ENCODE measurements at places on chromosomes 1 and 21.

GRCh38 chr1:201123866-201124265 lies 3.1 kb downstream of the ASCL5 start:
- DNase-seq = no peak

- no peak for DNase-seq
Measured at GRCh38 chr1:93690921-93691789, 9.5 kb upstream of the BCAR3 start.

DNA sequence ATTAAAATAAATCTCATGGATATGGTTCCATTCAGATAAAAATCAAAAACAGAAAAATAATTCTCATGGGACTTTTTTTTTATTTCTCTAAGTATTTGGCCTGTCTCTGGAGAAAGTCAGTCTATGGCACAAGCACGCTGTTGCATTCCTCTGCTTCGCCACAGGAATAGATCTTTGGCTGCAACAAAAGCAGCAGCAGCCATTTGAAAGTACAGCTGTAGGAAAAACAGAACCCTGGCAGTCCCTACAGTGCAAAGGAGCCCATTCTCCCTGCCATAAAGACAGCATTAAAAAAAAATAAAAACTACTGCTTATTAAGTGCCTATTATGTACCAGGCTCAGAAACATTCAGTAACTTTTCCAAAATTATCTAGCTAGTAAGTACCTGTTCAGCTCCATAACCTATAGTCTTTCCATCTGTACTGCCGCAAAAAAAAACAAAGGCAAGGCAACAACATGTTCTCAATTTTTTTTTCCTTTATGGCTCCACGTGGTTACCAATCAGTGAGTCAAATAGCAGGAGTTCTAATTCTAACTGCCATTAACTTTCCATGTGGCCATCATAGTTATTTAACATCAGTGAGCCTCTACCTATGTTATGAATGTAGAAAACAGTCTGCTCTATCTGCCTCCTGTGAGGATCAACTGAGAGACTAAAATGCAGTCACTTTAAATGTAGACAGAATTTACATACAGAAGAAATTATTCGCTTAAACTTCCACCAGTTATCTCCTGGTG lies 22.7 kb downstream of the SLC35D1 start:
- no peak for DNase-seq

DNA sequence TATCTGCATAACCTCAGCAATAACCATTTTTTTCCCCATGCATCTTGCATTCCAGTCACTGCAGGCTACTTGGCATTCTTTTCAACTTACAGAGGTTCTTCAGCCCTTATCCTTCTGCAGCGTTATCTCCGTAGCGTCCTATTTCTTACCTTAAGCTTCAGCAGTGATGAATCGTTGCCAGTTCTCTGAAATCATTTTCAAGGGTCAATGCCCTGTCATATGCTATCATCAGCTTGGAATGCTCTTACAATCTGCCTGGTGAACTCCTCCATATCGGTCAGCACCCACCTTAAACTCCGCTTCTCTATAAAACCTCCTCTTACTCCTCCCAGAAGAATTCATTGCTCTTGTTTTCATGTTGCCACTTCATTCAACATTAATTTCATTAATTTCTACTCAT lies 105.1 kb upstream of the DPH5 start:
- no peak for DNase-seq

DNA sequence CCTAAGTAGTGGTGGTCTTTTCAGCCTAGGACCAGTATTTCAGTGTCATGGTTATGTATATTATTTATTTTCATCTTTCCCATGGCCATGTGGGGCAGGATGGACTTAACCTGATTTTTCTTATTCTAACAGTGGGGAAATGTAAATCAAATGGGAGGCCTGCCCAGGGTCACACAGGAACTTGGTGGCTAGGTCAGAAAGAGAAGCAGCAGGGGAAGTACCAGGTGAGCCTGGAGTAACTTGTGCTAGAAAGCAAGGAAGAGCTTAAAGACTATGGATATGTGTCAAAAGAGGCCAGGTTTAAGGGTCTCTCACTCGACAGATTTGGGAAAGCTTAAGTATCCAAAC lies 936 bp downstream of the ZFP69B start:
- no peak for DNase-seq

- no peak for DNase-seq
Measured at GRCh38 chr1:224116131-224116530, 2.2 kb downstream of the FBXO28 start.

DNA sequence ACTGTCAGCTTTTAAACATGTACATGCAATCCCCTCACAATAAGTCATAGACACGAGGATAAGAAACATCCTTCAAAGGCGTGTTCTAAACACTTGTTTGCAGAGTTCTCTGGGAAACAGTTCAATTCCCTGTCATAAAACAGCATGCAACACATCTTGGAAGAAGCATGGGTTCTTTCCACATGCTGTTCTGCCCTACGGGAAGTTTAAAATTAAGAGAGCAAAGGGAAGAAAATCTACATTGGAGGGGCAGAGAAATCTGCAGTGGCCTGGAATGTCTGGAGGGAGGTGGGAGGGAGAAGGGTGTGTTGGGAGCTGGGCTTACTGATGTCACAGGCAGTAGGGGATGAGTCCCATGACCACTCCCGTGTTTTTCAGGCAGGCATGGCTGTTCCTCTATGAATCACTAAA lies 98.3 kb upstream of the SLC2A1 start:
- no peak for DNase-seq

- no peak for DNase-seq
Measured at GRCh38 chr1:224528900-224529299, 87.2 kb upstream of the CNIH3 start.

GRCh38 chr1:228404107-228404720 lies 2.4 kb downstream of the TRIM11 start:
- no peak for DNase-seq

DNA sequence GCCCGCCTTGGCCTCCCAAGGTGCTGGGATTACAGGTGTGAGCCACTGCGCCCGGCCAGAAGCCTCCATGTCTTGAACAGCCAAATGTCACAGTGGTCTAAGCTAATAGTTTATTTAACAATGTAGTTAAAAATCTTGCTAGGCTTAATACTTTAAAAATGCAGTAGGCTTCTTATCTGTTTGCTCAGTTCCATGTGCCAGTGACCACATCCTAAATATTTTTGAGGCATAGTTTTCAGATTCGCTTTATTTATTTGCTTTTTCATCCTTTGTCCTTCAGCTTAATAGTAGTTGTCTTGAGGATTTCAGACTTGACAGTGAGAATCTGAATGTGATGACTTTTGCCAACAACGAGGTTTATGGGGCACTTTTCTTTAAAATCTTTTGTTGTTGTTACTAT lies 59.9 kb upstream of the PRRX1 start:
- DNase-seq = no peak

GRCh38 chr1:157098519-157098918 lies 1.1 kb downstream of the ETV3L start:
- DNase-seq = no peak

- DNase-seq = no peak
Measured at GRCh38 chr1:32345289-32345827, 9.3 kb upstream of the MARCKSL1 start.

GRCh38 chr1:60596791-60597750 lies 485.3 kb upstream of the NFIA start:
- DNase-seq = no peak

GRCh38 chr1:78078358-78078757 lies 32.6 kb downstream of the GIPC2 start:
- no peak for DNase-seq

- no peak for DNase-seq
Measured at GRCh38 chr1:208137193-208137592, 107.0 kb downstream of the PLXNA2 start.

- DNase-seq = peak; percentile 14
Measured at GRCh38 chr1:6102532-6102845, 56.8 kb downstream of the KCNAB2 start.

DNA sequence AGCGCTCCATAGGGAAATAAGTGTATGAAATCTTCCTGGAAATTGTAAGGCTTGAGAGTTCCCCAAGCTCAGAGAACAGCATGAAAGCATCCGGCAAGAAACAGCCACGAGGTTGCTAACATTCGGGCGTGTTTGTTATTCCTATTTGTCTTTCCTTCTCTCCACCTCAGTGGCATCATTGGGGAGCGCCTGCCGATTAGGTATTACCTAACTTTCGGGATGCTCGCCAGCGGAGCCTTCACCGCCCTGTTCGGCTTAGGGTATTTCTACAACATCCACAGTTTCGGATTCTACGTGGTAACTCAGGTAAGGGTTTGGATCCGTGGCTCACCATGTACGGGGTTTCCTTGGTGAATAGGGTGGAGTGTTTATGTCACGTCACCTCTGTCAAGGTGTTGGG lies 25.7 kb downstream of the SLC37A1 start:
- no peak for DNase-seq

GRCh38 chr1:236821091-236821627 lies 26.1 kb downstream of the MTR start:
- no peak for DNase-seq

GRCh38 chr1:53967409-53968124 lies 21.4 kb downstream of the LRRC42 start:
- DNase-seq = no peak

- DNase-seq = no peak
Measured at GRCh38 chr1:108610073-108610472, 50.2 kb downstream of the EEIG2 start.

DNA sequence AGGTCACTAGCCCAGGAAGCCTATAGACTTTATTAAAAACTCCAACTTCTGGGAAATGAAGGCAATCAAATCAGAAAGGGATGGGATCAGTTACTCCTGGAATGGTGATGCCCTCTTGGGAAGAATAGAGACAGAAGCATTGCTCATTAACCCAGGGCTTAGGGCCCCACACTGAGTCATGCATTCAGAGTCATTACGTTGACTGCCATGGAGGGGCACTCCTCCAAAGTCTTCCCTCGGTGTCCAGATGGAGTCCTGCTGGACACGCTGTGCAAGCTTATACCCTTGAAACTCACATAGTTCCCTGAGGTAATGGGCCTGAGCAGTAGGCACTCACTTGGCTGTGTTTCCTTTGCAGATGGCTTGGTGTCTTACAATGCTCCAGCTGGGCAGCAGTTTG lies 35.2 kb upstream of the HSD17B7 start:
- no peak for DNase-seq

- DNase-seq = no peak
Measured at GRCh38 chr21:14685568-14685967, 139.5 kb upstream of the SAMSN1 start.

GRCh38 chr1:35386959-35387358 lies 118.5 kb downstream of the ZMYM4 start:
- DNase-seq = no peak

- DNase-seq = no peak
Measured at GRCh38 chr1:191714845-191715244, 443.4 kb upstream of the RGS18 start.

DNA sequence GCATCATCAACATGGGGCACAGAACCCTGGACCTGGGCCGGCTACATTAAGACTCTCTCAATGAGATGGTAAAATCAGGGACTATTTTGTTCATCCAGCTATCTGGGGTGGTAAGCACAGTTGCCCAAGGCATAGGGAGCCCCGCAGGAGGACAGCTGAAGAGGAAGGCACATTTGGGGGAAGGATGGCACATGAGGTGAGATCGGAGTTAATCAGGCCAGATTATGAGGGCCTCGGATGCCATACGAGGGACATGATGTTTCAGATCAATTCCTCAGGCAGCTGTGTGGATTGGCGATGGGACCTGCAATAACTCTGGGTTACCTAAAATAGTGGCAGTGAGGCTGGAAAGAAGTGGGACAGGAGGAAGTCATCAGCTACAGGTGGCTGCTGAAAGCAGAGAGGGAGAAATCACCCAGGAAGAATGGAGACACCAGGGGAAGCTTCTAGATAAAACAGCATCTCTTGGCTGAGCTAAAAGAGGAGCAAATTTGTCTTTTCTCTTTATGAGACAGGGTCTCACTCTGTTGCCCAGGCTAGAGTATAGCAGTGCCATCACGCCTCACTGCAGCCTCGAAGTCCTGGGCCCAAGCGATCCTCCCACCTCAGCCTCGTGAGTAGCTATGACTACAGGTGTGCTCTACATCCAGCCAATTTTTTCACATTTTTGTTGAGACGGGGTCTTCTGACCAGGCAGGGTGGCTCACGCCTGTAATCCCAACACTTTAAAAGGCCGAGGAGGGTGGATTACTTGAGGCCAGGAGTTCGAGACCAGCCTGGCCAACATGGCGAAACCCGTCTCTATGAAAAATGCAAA lies 21.1 kb downstream of the TOMM20 start:
- DNase-seq = no peak

DNA sequence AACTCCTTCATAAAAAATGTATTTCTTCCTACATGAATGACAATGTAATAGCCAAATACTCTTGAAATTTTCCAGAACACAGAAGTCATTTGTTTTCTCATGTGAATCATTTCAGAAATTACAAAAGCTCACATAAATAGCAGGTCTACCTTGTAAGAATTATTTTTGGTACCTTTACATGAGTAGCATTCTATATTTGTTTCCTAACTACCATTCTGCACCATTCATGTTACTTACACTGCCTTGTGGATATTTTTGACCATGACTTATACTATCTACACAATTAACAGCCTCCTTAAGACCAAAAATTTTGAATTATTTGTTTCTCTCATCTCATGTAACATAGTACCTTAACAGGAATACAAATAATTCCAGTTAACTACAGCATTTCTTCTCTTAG lies 109.6 kb downstream of the ENAH start:
- no peak for DNase-seq

DNA sequence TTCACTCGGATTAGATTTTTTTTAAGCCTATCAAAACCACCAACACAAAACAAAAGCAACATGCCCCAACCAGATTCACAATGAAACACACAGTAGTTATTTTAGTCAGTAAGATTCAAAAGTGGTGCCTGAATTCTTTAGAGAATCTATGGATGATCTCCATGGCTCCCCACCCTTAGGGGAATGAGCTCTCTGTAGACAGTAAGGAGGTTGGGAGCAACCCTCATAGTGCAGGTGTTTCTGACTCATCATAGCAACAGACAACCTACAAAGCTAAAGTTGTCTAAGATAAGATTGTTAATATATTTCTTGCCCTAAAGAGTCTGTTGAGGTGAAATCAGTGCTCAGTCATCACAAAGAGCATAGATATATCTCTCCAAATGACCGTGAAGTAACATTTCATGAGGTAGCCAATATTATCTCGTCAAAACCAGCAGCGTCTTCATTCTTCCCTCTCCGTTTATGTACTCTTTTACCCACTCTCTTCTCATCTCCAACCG lies 78.3 kb downstream of the ADAMTS1 start:
- no peak for DNase-seq

DNA sequence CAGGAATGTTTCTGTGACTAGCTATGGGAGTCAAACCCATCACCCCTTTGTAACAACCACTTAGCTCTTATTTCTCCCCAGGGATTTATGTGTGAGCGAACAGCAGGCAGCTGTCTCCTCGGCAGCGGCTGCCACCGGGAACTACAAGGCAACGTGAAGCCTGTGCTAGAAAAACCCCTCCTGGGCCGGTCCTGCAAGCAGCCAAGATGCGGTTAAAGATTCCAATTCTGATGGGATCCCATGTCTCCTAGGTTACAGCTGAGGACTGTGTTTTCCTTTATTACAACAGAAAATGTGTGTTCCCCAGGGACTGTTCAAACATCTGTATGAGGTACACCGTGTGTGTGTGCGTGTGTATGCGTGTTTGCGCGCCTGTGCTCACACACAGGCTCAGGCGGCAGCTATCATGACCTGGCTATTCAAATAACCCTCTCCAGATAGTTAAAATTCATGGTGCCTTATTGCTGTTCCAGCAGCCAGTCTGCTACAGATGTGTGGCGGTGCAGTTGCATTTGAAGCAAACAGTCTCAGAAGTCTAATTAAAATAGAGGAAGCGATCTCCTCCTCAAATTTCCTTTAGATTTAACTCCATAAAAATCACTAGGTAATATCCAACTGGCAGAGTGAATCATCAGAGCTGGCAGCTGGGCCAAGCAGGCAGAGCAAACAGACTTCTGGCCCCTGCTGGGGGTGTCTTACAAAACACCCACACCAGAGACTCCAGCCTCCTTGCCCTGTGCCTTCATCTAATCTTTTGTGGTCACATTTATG lies 68.0 kb downstream of the LMX1A start:
- DNase-seq = no peak
